ENCODE measurements at places on chromosomes 2 and 18.

GRCh38 chr2:505941-506340 lies 171.3 kb downstream of the TMEM18 start:
- DNase-seq: no peak

- no peak for DNase-seq
Measured at GRCh38 chr2:159863526-159864160, 65.6 kb upstream of the CD302 start.

- DNase-seq: no peak
Measured at GRCh38 chr2:73892631-73893329, at the start of gene ACTG2. Gene ACTG2, plus strand, starts transcription at chr2:73893008. Its CDS starts 8,304 bp downstream, at chr2:73901312.

- no peak for DNase-seq
Measured at GRCh38 chr2:105141099-105141614, 100.4 kb upstream of the GPR45 start.

- no peak for DNase-seq
Measured at GRCh38 chr2:3644246-3644525, 13.8 kb upstream of the ALLC start.

DNA sequence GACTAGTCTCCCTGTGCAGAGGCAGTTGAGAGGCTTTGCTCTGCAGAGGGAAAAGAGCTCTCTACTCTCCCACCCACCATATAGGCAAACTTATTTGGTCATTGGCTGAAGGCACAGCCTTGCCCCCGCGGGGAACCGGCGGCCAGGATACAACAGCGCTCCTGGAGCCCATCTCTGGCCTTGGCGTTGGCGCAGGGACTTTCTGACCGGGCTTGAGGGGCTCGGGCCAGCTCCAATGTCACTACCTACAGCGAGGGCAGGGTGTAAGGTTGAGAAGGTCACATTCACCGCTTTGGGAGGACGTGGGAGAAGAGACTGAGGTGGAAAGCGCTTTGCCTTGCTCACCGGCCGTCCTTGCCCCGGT lies 2.2 kb downstream of the ONECUT2 start:
- no peak for DNase-seq

DNA sequence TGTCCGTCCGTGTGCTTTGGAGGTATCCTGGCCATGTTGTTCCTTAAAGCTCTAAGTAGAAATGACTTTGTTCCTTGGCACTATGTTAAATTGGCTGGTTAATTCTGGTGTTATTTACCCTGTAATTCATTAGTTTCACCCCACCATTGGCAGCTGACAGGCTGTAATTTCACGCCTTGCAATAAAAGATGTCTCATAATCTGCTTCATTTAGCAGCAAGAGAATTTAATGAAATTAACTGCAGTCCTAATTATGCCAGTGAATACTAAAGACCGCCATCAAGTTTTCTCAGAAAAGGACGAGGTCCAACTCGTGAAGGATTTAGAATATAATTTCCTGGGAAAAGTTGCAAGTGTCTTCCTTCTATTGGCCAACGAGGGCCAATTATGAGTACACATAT lies 319.2 kb downstream of the GBX2 start:
- no peak for DNase-seq

- no peak for DNase-seq
Measured at GRCh38 chr2:239278361-239278760, 122.5 kb downstream of the HDAC4 start.

DNA sequence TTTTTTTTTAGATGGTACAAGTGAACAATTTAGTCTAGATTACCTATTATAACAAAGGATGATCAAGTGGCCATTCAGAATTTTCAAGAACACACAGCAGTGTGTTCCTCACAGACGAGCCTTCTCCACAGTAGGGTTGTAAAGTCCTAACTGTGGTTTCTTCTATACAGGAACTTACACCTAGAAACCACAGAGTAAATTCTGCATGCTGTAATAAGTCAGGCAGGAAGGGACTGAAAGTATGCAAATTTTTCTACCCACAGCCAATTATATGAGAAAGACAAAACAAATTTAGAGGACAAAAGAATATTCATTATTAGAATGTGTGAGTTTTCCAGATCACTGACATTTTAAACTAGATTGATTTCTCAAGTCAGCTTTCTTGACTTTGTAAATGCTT lies 99.5 kb downstream of the RBMS1 start:
- DNase-seq: no peak

DNA sequence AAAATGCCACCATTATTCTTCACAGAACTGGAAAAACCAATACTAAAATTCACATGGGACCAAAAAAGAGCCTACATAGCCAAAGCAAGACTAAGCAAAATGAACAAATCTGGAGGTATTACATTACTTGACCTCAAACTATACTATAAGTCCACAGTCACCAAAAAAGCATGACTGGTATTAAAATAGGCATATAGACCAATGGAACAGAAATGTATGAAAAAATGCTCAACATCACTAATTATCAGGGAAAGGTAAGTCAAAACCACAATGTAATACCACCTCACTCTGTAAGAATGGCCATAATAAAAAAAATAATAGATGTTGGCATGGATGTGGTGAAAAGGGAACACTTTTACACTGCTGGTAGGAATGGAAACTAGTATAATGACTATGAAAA lies 158.6 kb downstream of the CDH2 start:
- DNase-seq: no peak

DNA sequence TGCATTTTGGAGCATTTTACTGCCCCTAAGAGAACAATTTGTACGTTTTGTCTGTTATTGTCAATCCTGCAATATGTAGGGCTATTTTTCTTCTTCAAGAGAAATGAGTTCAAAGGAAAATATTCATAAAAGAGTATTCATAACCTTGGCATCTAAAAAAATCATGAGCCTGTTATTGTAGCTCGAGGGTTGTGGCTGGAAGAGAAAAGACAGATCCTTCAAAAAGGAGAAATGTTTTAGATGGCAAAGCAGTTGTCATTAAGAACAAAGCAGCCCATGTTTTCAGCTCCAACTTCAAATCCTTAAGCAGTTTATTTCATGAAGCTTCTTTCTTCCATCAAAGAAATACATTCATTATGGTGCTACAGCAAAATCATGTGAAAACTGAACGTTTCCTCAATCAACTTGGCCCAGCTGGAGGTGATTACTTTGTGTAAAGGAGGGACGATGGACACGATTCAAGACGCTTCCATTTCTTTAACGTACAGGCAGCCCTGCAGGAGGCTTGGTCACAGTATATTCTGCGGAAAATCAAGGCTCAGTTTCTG lies 31.4 kb downstream of the QPCT start:
- DNase-seq: no peak

DNA sequence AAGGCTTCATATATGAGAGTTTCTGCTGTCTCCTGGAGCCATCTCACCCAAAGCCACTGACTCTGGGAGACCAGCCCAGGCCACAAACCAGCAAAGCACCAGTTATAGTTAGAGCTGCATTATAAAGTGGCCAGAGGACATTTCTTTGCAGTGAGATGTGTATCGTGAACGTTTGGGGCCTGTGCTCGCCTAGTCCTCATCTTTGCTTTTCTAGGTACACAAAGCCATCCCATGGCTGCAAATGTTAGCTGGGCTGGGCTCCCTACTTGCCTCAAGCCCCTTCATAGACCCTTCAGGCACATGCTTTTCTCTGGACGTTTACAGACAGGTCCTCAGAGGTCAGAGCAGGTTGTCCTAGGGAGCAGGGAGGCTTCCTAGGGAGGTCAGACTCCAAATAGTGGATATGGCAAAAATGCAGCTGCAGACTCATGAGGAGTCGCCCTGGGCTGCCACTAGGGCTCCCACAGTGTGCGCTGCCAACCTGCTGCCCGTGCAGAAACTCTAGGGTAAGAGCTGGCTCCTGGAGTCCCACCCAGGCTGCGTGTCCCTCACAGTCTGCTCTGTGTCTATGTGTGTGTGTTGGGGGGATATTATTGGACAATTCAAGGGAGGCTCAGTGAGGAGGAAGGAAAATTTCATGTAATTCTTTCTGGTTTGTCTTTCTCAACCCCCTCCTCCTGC lies 141.0 kb downstream of the RPIA start:
- no peak for DNase-seq

DNA sequence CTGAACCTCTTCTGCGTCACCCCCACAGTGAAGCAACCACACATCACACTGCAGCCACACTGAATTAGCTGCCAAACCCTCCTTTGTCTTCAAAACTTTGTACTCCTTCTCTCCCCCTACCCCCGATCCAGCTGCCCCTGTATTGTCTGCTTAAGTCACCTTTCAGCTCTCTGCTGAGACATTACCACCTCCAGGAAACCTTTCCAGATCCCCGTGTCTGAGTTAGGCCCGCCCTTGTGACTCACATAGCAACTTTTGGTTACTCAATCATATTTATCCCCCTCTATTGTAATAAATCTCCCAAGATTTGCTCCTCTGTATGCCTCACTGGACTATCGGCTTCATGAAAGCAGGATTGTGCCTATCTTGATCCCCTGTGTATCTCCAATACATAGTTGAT lies 82.8 kb upstream of the CDCA7 start:
- DNase-seq: no peak

- no peak for DNase-seq
Measured at GRCh38 chr2:184938221-184938985, 340.1 kb downstream of the ZNF804A start.

DNA sequence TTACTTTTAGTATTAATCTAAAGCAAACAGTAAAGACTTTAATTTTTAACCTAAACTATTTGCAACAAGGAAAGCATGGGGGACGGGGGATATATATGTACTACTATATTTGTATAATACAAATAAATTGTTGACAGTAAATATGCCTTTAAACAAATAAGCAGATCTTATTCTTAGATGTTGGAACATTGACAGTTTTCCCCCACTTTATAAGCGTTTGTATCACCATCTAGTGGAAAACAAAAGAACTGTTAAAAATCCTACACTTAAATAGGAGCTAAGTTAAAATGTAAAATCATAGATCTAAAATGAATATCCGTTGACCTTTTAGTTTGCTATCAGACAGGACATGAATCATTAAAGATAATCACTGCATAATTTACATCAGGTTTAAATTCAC lies 50.0 kb downstream of the RBBP8 start:
- no peak for DNase-seq

DNA sequence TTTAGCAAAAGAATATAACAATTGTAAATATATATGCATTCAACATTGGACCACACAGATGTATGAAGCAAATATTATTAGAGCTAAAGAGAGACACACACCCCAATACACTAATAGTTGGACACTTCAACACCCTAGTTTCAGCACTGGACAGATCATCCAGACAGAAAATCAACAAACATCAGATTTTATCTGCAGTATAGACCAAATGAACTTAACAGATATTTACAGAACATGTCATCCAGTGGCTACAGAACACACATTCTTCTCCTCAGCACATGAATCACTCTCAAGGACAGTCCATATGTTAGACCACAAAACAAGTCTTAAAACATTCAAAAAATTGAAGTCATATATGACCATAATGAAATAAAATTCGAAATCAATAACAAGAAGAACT lies 22.1 kb upstream of the EVA1A start:
- no peak for DNase-seq

GRCh38 chr2:37365669-37366068 lies 21.2 kb downstream of the QPCT start:
- DNase-seq: no peak

DNA sequence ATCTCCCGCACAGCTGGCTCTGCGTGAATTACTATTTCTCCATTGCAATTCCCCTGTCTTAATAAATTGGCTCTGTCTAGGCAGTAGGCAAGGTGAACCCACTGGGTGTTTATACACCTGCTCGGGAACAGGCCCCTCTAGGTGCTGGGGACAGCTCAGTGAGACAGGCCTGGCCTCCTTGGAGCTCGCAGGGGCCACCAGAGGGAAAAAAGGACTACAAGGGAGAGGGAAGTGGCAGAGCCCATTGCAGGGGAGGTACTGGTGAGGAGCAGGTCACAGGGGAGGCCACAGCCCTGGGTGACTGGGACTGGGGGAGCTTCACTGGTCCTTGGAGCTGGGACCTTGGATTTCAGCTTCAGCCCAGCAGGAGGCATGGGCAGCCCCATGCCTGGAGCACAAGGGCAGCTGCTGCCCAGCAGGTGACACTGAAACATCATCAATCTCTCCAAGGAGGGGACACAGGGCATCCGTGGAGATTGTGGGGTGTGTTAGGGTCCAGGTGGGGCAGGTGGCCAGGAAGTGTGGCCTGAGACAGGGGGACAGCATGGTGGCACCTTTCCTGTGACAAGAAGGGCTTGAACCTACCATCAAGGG lies 31.2 kb downstream of the NGEF start:
- no peak for DNase-seq

GRCh38 chr2:121480826-121481225 lies 49.9 kb upstream of the RNU4ATAC start:
- no peak for DNase-seq

GRCh38 chr2:237752761-237753165 lies 45.8 kb upstream of the RBM44 start:
- DNase-seq: no peak

All from activated T-cell treated with anti-CD3 and anti-CD28 coated beads for 1 hour (primary cell).